ENCODE measurements at places on chromosomes 5 and 9.
A peak's percentile ranks its signal among the peaks of the same experiment; 100 is the strongest.

DNA sequence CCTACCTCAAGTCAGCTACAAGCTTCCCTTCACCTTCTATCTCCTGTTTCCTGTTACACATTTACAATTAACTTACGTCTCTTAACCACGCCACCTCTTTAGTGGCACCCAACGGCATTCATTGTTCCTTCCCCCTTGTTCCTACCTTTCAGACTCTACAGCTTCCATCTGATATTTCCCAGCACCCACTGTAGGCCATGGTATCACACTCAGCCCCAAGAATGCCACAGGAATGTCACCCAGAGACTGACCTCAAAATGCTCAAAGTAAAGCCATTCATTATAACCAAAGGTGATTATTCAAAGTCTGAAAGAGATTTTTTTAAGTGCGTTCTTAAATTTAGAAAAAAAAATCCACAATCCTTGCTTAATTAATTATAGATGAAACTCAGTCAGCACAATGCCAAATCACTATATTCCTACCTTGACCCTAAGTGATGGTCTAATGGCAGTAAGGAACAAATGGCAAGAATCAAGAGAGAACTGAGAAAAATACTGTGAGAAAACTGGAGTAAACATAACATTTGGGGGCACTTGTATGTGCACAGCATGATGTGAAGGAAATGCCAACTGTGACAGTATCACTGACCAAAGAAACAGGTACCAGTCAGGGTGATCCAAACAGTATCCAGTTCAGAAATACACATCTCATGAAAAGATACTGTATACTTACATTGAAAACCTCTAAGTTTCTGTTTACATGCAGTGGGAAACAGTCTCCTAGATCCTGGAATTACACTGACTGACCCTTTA lies 52.1 kb downstream of the CTNND2 start:
- no peak for DNase-seq

DNA sequence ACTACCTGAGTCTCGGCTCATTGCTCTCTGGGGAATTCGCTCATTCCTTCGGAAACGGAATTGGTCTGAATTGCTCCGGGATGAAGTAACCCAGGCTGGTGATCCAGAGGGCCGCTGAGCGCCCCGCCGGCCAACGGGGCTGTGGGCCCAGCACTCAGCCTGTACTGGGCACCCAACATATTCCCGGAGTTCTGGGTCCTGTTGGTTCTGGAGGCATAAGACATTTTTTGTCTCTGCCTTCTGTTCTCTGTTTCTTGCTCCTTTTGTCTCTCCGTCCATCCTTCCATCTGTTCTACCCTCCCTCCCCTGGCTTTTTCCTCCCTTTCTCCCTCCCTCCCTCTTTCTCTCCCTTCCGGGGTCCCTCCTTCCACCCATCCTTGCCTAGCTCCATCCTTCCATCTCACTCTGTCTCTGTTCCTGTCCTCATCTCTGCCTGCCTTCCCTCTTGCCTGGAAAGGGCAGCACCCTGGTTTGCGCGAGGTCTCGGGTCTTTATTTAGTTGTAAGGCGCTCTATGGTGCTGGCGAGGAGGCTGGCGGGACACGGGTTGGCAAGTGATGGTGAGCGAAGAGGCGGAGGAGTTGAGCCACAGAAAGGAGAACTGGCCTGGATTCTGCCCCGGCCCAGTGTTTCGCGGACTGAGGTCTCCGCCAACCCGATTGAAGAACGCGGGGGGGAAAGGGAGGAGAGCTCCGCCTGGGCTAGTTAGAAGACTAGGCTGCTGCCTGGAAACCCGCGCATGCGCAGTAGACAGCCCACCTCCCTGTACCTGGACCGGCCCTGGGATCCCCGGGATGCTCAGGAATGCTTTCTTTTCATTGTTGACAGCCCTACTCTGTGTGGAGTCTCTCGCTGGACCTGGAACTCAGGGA lies 1468.0 kb downstream of the FOXD4L5 start:
- DNase-seq, result peak; percentile 47

GRCh38 chr5:1098986-1099597 lies 12.8 kb downstream of the SLC12A7 start:
- DNase-seq, result no peak

GRCh38 chr9:129517006-129517405 lies 103.9 kb downstream of the C9orf50 start:
- DNase-seq, result no peak

- no peak for DNase-seq
These were observed 248.4 kb downstream of the TLR4 start for GRCh38 chr9:117952581-117952980.

GRCh38 chr5:146005264-146005663 lies 68.9 kb downstream of the SH3RF2 start:
- DNase-seq, result no peak

DNA sequence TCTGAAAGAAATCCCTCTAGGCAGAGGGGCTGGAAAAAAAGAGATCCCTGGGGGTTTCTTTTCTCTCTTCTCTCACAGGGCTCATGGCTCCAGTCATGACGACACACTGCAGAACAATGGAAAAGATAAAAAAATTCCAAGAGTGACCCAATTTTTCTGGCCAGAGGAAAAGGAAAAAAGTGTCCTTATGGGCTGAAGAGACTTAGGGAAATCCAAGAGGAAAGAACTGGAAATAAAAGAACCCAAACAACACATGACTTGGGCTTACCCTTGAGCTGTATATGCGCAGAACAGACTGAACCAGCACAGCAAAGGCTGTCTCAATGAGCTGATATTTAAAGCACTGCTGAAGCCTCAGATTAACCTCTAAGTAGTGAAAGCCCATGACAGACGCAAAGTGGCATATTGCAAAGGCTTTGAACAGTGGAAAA lies 102.4 kb downstream of the SMIM23 start:
- DNase-seq, result no peak

GRCh38 chr5:67807439-67807888 lies 408.1 kb upstream of the PIK3R1 start:
- DNase-seq, result no peak

DNA sequence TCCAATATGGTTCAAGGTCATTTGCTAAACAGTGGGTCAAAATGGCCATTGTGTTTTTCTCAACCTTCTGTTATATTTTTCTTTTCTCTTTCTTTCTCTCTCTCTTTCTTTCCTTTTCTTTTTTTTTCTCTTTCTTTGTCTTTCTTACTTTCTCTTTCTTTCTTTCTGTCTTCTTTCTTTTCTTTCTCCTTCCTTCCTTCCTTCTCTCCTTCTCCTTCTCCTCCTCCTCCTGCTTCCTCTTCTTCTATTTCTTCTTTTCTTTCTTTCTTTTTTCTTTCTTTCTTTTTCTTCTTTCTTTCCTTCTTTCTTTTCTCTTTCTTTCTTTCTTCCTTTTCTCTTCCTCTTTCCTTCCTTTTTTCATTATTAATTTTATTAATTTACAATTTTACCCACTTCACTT lies 619.5 kb downstream of the IRX1 start:
- no peak for DNase-seq

- no peak for DNase-seq
These were observed 153.6 kb downstream of the FAM114A2 start for GRCh38 chr5:153885141-153885540.

DNA sequence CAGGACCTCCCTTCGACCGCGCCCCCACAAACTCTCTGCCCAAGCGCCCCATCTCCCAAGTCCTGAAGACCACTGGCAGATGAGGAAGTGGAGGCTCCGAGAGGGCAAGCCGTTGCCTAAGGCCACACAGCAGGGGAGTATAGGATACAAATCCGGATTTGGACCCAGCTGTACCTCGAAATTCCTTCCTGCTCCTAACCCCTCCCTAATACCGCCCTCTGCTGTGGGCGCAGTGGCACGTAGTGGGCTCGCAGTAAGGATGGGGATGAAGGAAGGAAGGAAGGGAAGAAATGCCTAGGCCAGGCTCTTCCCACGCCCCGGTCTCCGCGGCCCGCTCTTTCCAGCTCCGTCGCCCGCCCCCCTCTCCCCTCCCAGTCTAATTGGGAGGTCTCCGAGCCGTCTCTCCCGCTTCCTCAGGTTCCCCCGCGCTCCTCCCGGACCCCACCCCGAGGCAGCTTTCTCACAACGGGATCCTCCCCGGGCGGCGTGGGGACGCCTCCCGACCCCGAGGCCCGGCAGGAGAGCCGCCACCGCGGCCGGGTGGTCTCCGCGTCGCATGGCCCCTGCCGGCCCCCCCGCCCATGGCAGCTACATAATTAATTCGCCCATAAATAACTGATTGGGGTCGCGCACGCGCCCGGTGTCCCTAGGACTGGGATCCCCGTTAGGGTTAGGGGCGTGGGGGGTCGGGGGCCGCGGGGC lies 138.9 kb downstream of the C9orf50 start:
- no peak for DNase-seq

DNA sequence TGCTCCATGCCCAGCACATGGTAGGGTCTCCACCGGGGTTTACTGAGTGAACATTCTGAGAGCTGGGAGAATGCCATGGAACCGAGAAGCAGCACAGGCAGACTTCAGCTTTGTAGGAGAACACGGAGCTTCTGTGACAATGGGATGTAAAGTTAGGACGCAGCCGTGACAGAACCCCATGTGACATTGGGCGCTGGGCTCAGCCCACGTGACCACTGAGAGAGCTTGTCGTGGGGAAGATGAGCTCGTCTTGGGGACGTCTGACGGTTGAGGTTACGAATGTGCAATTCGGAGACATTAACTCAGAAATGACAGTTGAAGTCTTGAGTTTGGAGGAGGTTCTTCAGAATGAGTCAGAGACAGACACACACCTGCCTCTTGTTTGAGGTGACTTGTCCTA lies 13.5 kb downstream of the SDHA start:
- DNase-seq, result no peak

Measured in GM19239 (cell line).